Uterine smooth muscle cell (primary cell): ENCODE measurements at places on chromosomes 5 and 9. TPM values are rescaled to one million over a fixed set of nuclear protein-coding genes. Genes with fewer than 3 reads are reported as not detected.

WDR36 gene
- total RNA-seq = 76.6 and 91.0 TPM in 2 replicates

PCSK1 gene
- 0.62 and 0.89 TPM in 2 replicates for total RNA-seq

ECSCR gene
- 0.25 and 0.55 TPM in 2 replicates for total RNA-seq

QRFP gene
- not detected in 2 replicates for total RNA-seq
